Testis (tissue), 5 donors: ENCODE measurements at places on chromosomes 7 and 10.

- no peak for DNase-seq
These were observed 4.7 kb upstream of the TEX36 start for GRCh38 chr10:125687507-125688185.

DNA sequence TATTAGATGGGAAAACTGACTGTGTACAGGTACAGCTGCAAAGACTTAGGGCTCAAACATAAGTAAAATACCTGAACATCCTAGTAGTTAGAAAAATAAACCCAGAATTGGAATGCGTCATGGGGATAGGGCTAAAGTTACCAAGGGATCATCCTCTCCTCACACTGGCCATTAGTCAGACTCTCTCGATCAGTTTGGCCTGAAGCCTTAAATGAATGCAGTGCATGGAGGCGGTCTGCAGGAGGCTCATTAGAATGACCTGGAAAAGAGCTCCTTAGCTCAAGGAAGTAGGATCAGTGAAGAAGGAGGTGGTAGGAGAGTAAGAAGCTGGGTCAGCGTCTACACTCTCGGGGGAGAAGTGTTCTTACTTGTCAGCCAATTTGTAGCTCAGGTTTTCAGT is 35.3 kb downstream of the DENND2A start:
- DNase-seq: no peak

DNA sequence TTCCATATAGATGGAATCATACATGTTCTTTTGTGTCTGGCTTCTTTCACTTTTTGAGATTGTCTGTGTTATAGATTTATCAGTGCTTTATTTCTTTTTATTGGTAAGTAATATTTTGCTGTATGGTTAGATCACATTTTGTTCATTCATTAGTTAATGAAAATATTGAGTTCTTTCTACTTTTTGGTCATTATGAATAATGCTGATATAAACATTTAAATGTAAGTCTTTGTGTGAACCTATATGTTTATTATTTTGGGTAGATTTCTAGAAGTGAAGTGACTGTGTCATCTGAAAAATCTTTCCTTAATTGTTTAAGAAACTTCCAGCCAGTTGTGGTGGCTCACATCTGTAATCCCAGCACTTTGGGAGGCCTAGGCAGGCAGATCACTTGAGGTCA is 11.4 kb upstream of the VWDE start:
- DNase-seq: no peak

- DNase-seq: no peak
These were observed 603.4 kb downstream of the SORCS1 start for GRCh38 chr10:106560925-106561640.

DNA sequence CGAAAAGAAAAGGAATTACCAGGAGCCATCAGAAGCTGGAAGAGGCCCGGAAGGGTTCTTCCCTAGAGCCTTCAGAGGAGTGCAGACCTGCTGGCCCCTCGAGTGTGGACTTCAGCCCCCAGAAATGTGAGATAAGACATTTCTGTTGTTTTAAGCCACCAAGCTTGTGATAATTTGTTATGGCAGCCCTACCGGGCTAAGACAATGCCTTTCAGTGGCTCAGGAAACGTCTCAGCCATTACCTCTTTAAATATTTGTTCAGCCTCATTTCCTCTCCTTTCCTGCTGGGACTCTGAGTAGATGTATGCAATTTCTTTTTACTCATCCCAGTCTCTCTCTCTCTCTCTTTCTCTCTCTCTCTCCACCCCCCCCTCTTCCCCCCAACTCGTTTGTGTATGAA is 174.7 kb upstream of the GRB10 start:
- DNase-seq: no peak
